ENCODE measurements at places on chromosomes 1 and 21.

- H3K4me3 ChIP-seq, result no peak overlapping the region
- H3K27me3 ChIP-seq, result no peaks in the 10 kb centered on the region
- DNase-seq, result no peak
- H3K27ac ChIP-seq, result no peak overlapping the region
- peaks cover 9% of the 10 kb centered on the region for H3K4me1 ChIP-seq
These were observed 111.4 kb downstream of the NTNG1 start for GRCh38 chr1:107252271-107252670.

GRCh38 chr1:247210062-247210375 is 38.2 kb upstream of the ZNF124 start:
- H3K36me3 ChIP-seq, result peaks cover 39% of the 10 kb centered on the region
- DNase-seq, result no peak
- peak overlapping the region; percentile 94 for H3K4me3 ChIP-seq
- H3K27me3 ChIP-seq, result no peaks in the 10 kb centered on the region
- peaks cover 29% of the 10 kb centered on the region for H3K4me1 ChIP-seq

GRCh38 chr1:162023547-162024501 is at the start of gene OLFML2B:
TSS of gene OLFML2B (minus strand) at chr1:162023869. CDS start at chr1:162023430, 439 bp downstream.
- peak; percentile 47 for DNase-seq
- peak within 1 kb of the TSS; percentile 41 for H3K27ac ChIP-seq
- H3K4me3 ChIP-seq, result peak within 1 kb of the TSS; percentile 89
- peaks cover 50% of the 10 kb centered on the region for H3K27me3 ChIP-seq
- H3K36me3 ChIP-seq, result no peaks in the 10 kb centered on the region
- H3K4me1 ChIP-seq, result peaks cover 7% of the 10 kb centered on the region

GRCh38 chr1:219463636-219464035 is 149.3 kb downstream of the ZC3H11B start:
- no peak overlapping the region for H3K4me3 ChIP-seq
- peaks cover 12% of the 10 kb centered on the region for H3K4me1 ChIP-seq
- H3K27ac ChIP-seq, result no peak overlapping the region
- H3K36me3 ChIP-seq, result no peaks in the 10 kb centered on the region
- no peaks in the 10 kb centered on the region for H3K27me3 ChIP-seq

DNA sequence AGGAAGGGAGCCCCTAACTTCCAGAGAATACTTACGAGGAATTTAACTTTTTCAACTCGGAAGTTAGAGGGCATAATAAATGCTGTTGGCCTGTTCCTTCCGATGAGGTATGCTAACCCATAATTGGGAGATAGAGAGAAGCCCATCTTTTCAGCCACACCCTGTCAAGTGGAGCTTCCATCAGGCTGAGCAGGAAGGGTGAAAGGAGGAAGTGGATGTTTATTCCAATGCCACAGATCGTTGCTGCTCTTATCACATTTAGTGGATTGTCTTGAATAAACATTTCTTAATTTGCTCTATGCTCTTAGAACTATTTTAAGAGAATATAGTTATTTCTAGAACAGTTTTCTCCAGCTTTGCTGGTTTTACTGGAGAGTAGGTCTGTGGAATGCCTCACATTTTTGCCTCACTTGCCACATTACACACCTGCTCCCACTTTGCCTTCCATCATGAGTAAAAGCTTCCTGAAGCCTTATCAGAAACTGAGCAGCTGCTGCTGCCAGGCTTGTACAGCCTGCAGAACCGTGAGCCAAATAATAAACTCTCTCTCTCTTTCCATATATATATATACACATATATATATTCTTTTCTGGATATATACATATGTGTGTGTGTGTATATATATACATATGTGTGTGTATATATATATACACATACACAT is 60.0 kb upstream of the RGS21 start:
- no peak for DNase-seq
- no peak overlapping the region for H3K27ac ChIP-seq
- H3K4me1 ChIP-seq, result no peaks in the 10 kb centered on the region
- no peaks in the 10 kb centered on the region for H3K27me3 ChIP-seq
- H3K4me3 ChIP-seq, result no peak overlapping the region

DNA sequence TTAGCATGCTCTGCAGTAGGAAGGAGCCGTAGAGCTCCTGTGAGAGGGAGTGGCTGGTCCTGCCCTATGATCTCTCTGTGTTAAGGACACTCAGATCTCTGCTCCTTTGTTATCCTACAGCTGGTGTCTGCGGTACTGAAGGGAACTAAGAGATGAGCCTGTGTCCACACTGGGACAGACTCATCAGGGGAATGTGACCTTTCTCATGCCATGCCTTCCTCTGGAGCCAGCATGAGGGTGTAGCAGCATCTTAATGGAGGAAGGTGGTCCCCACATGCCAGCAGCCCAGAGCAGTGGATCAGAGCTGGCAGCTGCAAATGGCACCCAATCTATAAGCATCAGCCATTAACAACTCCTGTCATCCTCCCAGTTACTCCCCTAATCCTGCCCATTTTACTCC is 24.7 kb upstream of the GUCA2B start:
- H3K36me3 ChIP-seq, result no peaks in the 10 kb centered on the region
- H3K27me3 ChIP-seq, result peaks cover 13% of the 10 kb centered on the region
- H3K27ac ChIP-seq, result no peak overlapping the region
- DNase-seq, result no peak

DNA sequence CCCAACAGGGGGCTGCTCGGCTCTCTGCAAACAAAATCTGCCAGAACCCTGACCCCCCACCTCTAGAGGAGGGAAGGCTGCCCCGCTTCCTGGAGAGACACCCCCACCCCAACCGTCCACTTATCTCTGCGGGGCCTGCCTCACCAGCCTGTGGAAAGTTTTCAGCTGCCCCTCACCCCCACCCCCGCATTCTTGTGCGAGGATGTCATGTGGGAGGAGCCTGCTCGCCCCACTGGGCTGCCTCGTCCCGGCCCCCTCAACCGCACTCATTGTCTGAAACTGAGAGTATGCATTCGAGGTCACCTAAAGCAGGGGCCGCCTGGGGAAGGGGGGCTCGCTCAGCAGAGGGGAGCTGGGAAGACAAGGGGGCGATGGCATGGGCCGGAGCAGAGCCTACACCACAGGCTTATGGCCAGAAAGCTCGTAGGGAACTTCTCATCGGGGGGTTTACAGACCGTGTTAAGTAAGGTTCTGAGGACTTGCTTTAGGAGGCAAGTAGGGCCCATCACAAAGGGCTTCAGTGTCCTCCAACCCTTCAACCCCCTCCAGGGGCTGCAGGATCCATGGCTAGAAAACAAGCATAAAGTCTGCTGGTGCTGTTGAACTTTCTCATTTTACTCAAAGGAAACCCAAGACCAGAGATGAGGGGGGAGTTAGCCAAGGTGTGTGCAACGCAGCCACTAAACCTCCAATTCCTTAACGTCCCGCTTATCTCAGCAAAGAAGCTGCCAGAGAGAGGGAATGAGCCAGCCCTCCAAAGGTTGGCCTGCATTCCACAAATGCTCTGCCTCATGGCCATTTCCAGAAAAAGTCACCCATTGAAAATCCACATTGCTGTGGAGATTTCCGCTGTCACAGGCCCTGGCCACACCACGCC is 9.4 kb downstream of the EPHA2 start:
- no peaks in the 10 kb centered on the region for H3K4me1 ChIP-seq
- peaks cover 3% of the 10 kb centered on the region for H3K27me3 ChIP-seq
- DNase-seq, result no peak
- H3K4me3 ChIP-seq, result no peak overlapping the region
- no peak overlapping the region for H3K27ac ChIP-seq

- H3K4me3 ChIP-seq, result peak within 1 kb of the TSS; percentile 56
- DNase-seq, result no peak
- peaks cover 10% of the 10 kb centered on the region for H3K36me3 ChIP-seq
- H3K27me3 ChIP-seq, result no peaks in the 10 kb centered on the region
These were observed at the start of gene MTMR11 for GRCh38 chr1:149936170-149936991. TSS of gene MTMR11 (minus strand) at chr1:149936879. CDS start at chr1:149936647, 232 bp downstream.

GRCh38 chr1:115782571-115783281 is 14.2 kb upstream of the CASQ2 start:
- DNase-seq, result no peak
- no peak overlapping the region for H3K27ac ChIP-seq
- H3K36me3 ChIP-seq, result no peaks in the 10 kb centered on the region
- H3K4me1 ChIP-seq, result no peaks in the 10 kb centered on the region

DNA sequence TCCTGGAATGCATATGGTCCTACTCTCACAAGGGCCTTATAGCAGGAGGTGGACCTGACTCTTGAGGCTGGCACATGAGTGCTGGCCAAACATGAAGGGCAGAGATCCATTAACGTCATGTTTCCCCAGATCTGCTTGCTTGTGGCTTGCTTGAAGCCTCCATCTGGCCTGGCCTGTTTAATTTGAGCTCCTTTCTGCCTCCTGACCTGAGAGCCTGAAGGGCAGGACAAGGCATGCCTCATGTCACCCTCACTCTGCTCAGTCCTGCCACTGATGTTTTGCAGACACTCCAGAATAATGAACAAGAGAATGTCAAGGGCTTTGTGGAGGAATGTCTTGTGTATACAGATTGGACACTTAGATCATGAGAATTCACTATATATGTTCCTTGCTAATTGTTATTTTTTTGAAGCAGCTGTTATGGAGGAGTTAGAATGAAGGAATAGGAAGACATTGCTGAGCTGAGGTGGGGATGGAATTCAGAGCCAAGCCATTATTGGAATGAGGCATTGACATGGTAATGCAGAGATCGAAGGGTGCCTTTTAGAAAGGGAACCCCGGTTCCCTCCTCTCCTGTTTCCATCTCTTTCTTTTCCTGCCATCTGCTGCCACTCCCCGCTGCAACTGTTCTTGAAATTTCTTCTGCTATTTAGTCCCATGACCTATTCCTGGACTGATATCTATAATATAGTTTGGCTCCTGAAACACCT is 457.0 kb upstream of the PROX1 start:
- no peaks in the 10 kb centered on the region for H3K36me3 ChIP-seq
- no peaks in the 10 kb centered on the region for H3K4me1 ChIP-seq
- H3K4me3 ChIP-seq, result no peak overlapping the region
- no peak for DNase-seq
- no peaks in the 10 kb centered on the region for H3K27me3 ChIP-seq
- no peak overlapping the region for H3K27ac ChIP-seq

DNA sequence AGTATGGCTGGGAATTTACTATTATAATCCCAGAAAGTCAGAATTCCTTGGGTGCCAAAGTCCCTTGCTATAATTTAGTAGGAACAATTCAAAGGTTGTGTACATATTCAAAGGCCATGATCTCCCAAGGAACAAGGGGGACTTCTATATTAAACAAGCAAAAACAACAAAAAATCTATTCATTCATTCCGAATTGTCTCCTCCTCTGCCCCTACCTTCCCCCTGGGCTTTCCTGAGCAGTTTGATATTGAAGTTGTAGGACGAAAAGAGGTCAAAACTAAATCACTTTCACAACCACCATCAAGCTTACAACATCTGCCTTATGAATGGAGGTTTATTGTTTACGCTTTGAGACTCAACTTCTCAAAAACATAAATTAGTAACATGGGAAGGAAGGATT is 35.3 kb upstream of the SOD1 start:
- peaks cover 3% of the 10 kb centered on the region for H3K27me3 ChIP-seq
- H3K4me1 ChIP-seq, result peaks cover 9% of the 10 kb centered on the region
- H3K36me3 ChIP-seq, result no peaks in the 10 kb centered on the region
- H3K4me3 ChIP-seq, result no peak overlapping the region
- H3K27ac ChIP-seq, result no peak overlapping the region

GRCh38 chr21:45449658-45450422 is 44.9 kb downstream of the COL18A1 start:
- no peak overlapping the region for H3K27ac ChIP-seq
- H3K27me3 ChIP-seq, result peaks cover 5% of the 10 kb centered on the region
- H3K4me1 ChIP-seq, result peaks cover 5% of the 10 kb centered on the region
- no peaks in the 10 kb centered on the region for H3K36me3 ChIP-seq

DNA sequence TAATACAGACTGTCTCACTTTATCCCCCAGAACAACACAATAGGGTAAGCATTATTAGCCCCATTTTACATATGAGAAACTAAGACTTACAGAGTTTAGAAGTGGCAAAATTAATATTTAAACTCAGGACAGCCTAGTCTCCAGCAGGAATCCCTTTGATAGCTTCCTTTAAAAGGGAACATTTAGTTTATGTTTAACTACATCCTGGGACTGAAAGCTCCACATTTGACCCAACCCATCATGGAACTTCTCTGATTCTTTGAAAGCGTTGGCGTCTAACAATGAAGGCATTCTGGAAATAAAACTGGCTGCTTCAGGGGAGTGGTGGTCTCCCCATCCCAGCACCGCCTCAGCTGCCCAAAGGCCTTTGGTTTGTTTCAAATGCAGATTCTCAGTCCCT is 250.6 kb upstream of the NFIA start:
- no peaks in the 10 kb centered on the region for H3K4me1 ChIP-seq
- H3K27ac ChIP-seq, result no peak overlapping the region
- no peaks in the 10 kb centered on the region for H3K36me3 ChIP-seq
- no peak overlapping the region for H3K4me3 ChIP-seq
- DNase-seq, result no peak

- H3K4me1 ChIP-seq, result no peaks in the 10 kb centered on the region
- peaks cover 23% of the 10 kb centered on the region for H3K36me3 ChIP-seq
- no peak for DNase-seq
- H3K4me3 ChIP-seq, result no peak overlapping the region
These were observed 23.7 kb downstream of the MRPL37 start for GRCh38 chr1:54223441-54224202.

GRCh38 chr1:22290611-22291010 is 147.7 kb upstream of the WNT4 start:
- H3K4me1 ChIP-seq, result no peaks in the 10 kb centered on the region
- no peak for DNase-seq
- H3K27ac ChIP-seq, result no peak overlapping the region
- no peak overlapping the region for H3K4me3 ChIP-seq
- H3K27me3 ChIP-seq, result peaks cover 9% of the 10 kb centered on the region

- peaks cover 85% of the 10 kb centered on the region for H3K4me1 ChIP-seq
- peak overlapping the region; percentile 95 for H3K27ac ChIP-seq
- peaks cover 24% of the 10 kb centered on the region for H3K36me3 ChIP-seq
These were observed 44.2 kb upstream of the ECE1 start for GRCh38 chr1:21334214-21335087.

DNA sequence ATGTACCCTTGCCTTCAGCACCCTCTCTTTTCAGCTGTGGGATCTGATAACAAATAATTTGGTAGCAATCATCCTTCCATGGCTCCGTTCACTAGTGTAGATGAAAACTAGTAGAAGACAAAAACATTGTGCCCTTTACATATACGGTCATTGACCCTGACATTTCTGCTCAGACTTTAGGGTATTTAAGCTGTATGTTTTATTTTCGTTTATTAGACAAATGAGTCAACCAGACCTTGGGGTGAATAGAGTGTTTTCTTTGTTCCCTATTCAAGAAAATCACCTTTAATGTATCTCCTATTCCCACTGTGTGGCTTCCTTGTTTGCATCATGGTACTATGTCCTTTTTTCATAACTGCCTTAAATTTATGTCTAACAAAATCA is 187.3 kb downstream of the VAV3 start:
- no peaks in the 10 kb centered on the region for H3K4me1 ChIP-seq
- no peaks in the 10 kb centered on the region for H3K36me3 ChIP-seq
- no peak overlapping the region for H3K27ac ChIP-seq
- no peaks in the 10 kb centered on the region for H3K27me3 ChIP-seq
- H3K4me3 ChIP-seq, result no peak overlapping the region

- peaks cover 42% of the 10 kb centered on the region for H3K36me3 ChIP-seq
- peak overlapping the region; percentile 77 for H3K27ac ChIP-seq
- peak overlapping the region; percentile 89 for H3K4me3 ChIP-seq
- DNase-seq, result no peak
- H3K4me1 ChIP-seq, result peaks cover 79% of the 10 kb centered on the region
- H3K27me3 ChIP-seq, result no peaks in the 10 kb centered on the region
These were observed 1.3 kb downstream of the POGK start for GRCh38 chr1:166840309-166841274.
